Mammary epithelial cell (primary cell): ENCODE measurements at places on chromosomes 16 and 17. TPM values are rescaled to one million over a fixed set of nuclear protein-coding genes. Genes with fewer than 3 reads are reported as not detected.

The ALG1 gene
- total RNA-seq = 24.3 TPM

The SPN gene
- not detected in 2 replicates for total RNA-seq

The COG1 gene
- 29.3 and 35.2 TPM in 2 replicates for total RNA-seq

The SDR42E1 gene
- total RNA-seq = 20.0 and 21.5 TPM in 2 replicates

The C16orf74 gene
- total RNA-seq = 19.7 TPM

The SKAP1 gene
- total RNA-seq = not detected in 2 replicates

The FADS6 gene
- total RNA-seq = not detected in 2 replicates

The ITGB4 gene
- total RNA-seq = 2,618 TPM

The KRTAP1-5 gene
- total RNA-seq = not detected in 2 replicates

The C17orf75 gene
- 16.2 TPM for total RNA-seq
